Stimulated activated CD8-positive, alpha-beta memory T cell treated with anti-CD3 and anti-CD28 coated beads, Interleukin-15, amount 100 ng/mL, for 24 hours (primary cell): ENCODE measurements at places on chromosomes 1 and 21.

DNA sequence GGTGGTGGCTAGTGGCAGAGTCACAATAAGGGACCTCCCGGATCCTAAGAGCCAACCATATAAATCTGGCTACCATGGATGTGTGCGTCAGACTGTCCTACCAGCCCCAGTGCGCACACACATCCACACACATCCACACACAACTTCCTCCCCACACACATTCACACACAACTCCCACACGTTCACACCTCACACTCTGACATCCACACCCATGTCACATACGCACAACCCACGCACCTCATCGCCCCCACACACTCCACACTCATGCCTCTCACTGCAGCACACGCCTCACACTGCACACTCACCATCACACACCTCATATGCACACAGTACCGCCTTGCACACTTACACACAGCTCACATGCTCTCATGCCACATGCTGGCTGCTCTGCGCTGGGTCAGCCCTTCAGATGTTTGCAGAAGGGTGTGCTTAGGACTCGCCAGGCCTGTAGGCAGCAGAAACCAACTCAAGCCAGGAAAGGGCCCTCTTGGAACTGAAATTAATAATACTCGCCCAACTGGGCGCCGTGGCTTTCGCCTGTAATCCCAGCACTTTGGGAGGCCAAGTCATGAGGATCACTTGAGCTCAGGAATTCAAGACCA, 3.0 kb downstream of the LDLRAD2 start:
- no peak for DNase-seq

GRCh38 chr21:41776778-41777177, 9.9 kb upstream of the RIPK4 start:
- no peak for DNase-seq

DNA sequence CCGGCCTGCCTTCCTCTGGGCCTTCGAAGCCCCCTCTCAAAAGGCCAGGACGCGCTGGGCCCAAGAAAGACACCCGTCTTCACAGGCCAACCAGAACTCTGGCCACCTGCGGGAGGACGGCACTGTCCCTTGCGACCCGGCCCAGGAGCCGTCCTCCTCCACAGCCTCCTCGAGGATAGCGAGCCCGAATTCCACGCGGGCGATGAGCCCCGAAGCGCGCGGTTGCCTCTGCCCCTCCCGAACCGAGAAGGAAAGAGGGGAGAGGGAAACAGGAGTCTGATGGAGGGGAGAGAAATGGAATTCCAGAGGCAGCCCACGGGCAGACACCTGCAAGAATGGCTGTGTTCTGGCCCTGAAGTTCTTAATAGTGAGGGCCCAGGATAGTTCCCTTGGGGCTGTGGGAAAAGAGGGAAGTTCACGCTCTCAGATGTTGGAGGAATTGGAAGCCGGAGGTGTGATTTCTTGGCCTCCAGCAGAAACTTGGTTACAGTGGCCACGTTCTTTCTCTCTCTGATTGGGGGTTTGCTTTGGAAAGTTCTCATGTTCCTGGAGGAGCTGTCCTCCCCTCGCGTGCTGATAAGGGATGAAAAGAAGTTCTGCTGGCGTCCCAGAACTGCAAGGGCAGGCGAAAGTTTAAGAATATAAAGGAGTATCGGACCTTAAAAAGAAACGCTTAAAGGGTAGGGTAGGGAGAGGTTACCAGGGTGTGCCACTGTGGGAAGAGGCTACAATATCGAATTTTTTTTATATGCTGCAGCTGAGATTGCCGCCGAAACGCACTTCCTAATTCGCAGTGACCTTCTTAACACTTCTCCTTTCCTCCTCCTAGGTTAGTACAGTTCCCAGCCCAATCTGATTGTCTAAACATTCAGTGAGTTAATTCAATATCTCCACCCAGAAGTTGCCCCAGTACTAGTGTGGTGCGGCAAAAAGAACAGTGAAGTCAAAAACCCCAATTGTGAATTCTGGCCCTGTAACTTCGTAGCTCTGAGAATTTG, 5.8 kb upstream of the SLC44A5 start:
- DNase-seq = no peak

- DNase-seq = no peak
Measured at GRCh38 chr21:41779659-41780058, 12.8 kb upstream of the RIPK4 start.

GRCh38 chr1:43900386-43900785, 33.2 kb upstream of the ARTN start:
- DNase-seq = no peak

DNA sequence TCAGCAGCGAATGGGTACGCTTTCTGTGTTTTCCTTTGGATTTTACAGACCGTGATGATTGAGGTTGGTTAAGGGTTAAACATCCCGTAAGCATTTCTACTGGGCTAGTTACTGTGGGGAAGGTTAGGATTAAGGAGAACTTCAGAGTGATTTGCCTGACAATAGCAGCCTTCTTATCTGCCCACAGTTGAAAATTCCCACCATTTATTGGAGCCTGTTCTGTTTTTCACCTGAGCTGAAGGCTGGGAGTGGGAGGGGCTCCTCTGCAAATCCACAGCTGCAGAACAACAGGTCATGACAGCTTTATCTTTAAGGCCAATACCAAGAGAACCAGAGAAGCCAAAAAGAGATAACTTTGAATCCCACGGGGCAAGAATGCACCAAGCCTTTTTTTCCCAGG, 168.6 kb downstream of the KAZN start:
- DNase-seq = no peak

- no peak for DNase-seq
Measured at GRCh38 chr21:35360870-35361570, 311.9 kb upstream of the RUNX1 start.

GRCh38 chr1:162232034-162232711, 144.5 kb downstream of the SPATA46 start:
- DNase-seq = no peak

DNA sequence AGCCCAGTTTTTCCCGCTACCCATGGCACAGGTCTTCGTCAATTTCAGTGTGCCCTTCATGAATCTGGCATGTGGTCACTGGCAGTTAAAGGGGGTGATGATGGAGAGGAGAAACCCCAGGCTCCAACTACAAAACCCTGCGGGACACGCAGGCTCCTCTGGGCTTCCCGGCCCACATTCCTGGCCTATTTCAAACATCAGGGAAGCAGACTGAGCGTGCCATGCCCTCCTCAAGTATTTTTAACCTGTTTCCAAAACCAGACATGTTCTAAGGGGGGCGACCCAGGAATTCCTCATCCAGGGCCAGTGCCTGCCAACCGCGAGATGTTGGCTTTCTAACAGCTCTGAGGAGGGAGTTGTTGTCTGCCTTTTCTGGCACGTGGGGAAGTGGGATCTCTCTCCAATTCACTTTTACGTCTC, 85.1 kb downstream of the CAPZB start:
- no peak for DNase-seq

DNA sequence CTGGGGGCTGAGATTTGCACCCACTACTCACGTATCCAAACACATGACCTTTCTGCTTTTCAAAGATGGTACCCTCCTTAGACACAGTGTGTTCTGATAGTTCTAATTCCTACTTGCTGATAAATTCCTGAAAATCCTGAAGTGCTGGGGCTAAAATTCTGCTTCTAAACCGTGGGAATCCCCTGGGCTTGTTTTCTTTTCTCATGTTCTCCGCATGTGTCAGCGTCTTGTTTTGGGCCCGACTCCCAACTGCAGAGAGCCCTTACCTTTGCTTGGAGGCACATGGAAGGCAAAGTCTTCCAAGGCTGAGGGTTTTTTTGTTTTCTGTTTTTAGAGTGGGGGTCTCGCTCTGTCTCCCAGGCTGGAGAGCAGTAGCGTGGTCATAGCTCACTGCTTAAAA, 27.2 kb downstream of the PSMG1 start:
- no peak for DNase-seq

DNA sequence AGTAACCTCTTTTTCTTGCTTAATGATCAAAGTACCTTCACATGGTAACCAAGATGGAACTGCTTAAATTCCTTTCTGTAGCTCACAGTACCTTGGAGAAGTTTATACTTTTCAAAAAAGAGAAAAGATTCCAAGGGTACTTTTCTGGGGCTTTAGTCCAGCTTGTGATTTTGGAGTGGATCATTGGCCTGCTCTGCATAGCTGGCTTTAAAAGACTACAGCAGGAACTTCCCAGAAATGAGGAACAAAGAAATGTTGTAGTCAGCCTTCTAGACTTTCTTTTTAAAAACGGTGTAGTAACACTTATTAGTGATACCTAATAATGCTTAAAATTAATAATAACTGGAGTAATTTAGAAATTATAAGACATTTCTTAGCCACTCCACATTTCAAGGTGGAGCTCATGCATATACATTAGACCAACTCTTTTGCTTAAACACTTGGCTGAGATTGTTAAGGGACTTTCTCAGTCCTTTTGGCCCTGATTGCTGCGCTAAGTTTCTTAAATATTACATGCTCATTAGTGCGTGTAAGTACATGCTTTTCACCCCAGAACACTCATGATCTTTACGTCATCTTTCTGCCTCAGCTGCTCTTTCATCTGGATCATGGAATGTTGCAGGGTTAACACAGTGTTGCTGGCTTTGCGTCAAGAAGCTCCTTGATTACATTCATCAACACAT, 57.3 kb downstream of the SDCCAG8 start:
- no peak for DNase-seq

DNA sequence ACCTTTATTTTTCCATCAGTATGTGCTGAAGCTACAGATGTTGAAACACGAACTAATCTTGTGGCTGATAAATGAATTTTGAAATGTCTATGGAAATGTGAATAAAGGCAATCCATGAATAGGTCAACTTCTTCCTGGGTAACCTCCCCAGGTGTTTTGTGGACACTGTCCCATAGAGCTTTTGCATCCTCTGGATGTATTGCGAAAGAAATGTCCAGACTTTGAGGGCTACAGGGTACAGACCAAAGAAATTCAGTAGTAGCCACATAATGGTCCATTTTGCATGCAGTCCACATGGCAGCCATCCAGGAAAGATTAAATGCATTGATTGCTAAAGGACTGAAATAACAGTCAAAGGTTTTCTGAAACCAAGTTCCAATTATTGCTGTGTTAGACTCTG, 21.5 kb upstream of the DARS2 start:
- DNase-seq = no peak

GRCh38 chr1:184160236-184160635, 108.7 kb downstream of the TSEN15 start:
- no peak for DNase-seq

DNA sequence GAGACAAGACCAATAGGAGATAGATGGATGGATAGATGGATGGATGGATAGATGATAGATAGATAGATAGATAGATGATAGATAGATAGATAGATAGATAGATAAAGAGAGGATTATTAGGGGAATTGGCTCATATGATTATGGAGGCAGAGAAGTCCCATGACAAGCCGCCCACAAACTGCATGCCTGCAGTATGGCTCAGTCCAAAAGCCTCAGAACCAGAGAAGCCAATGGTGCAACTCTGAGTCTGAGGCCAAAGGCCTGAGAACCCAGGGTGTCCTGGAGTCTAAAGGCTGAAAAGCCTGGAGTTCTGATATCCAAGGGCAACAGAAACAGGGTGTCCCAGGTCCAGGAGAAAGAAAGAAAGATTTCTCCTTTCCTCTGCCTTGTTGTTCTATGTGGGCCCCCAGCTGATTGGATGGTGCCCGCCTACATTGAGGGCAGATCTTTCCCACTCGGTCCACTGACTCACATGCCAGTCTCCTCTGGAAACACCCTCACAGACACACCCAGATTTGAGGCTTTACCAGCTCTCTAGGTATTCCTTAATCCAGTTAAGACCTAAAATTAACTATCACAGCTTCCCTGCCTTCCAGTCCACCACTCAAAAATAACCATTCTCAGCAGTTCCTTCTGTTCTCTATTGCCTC, 39.6 kb upstream of the IRF2BP2 start:
- no peak for DNase-seq

GRCh38 chr1:81654147-81654546, 146.6 kb upstream of the ADGRL2 start:
- no peak for DNase-seq

GRCh38 chr1:189929501-189930099, 548.1 kb downstream of the BRINP3 start:
- no peak for DNase-seq

DNA sequence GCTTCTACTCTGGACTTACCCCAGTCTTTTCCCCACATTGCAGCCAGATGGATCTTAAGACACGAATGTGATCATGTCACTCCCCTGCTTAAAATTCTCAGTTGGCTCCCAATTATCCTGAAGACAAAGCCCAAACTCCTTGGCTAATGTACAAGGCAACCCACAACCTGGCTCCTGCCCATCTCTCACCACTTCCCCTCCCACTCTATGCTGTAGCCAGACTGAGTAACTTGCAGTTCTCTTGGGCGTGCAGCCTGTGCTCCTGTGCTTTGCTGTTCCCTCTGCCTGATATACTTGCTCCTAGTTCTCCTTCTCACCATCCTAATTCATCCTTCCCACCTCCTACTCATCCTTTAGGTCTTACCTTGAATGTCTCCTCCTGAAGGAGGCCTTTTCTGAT, 56.2 kb downstream of the LGR6 start:
- no peak for DNase-seq

DNA sequence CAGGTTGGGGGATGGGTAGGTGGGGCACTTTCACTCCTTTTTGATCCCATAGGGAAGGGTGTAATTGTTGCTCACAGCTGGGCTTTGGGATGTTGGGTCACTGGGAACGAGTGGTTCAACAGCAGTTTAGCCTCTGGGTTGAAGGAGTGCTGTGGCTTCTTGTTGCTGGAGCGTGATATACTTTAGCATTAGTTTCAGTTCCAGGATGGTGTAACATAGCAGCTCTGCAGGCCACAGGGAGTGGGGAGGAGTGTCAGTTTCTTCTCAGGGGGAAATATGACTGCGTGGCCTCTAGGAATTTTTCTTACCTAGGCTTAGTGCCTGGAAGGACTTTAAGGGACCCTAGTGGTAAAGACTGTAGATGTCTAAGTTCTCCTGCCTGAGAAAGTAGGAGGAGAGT, 1105.3 kb upstream of the TMPRSS15 start:
- DNase-seq = no peak

DNA sequence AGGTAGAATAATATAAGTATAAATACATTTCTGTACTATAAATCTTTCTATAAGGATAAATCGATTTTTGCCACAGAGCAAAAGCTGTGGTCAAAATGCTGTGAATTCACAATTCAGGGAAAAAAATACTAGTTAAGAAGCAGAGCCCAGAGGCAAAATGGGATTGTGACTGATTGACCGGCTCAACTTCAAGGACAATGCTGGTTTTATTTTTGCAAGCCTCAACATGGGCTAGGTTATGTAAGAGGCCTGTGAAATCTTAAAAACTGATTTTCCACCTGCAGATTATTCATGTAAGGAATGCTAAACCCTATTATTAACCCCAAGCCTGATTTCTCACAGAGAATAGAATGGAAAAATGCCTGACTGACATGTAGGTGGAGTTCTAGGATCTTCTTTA, 155.1 kb downstream of the HHAT start:
- DNase-seq = no peak
